Hematopoietic multipotent progenitor cell treated with erythropoietin and hydrocortisone succinate and interleukin-3 and kit ligand, for 4 days (in vitro differentiated cells): ENCODE measurements at places on chromosomes 3 and 15.

DNA sequence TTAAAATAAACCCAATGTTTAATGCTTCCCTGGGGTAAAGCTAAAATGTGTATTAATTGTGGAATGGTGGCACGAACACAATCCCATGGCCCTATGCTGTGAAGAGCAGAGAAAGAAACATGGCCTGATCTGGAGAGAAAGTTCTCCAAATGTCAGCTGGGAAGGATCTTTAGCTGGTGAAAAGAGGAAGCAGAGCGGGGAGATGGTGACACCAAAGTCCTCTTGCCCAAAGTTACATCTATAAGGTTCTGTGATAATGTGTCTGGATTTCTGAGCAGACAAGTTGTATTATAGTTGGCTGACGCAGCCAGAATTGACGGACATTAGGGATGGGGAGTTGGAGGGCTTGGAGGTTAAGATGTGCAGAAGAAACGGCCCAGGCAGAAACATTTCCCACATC is 196.2 kb downstream of the CHST2 start:
- DNase-seq, result peak; percentile 45

DNA sequence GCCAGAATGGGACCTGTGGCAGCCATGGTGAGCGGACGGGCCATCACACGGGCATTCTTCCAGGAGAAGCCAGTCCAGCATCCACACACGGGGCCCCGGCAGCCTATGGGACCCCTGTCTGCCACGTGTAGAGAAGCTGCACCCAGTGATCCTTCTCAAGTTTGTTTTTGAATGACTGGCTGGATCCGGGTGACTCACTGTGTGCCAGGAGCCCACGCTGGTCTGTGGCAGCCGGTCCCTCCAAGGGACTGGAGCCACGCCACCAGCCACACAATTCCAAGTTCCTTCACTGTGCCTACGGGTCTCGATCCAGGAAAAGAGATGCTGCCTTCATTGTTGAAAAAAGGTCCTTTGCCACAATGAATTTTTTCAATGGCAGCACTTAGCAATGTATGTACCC is 58.1 kb downstream of the ATP10A start:
- DNase-seq, result no peak

- DNase-seq, result no peak
Measured at GRCh38 chr3:54986294-54986693, 58.4 kb upstream of the LRTM1 start.

DNA sequence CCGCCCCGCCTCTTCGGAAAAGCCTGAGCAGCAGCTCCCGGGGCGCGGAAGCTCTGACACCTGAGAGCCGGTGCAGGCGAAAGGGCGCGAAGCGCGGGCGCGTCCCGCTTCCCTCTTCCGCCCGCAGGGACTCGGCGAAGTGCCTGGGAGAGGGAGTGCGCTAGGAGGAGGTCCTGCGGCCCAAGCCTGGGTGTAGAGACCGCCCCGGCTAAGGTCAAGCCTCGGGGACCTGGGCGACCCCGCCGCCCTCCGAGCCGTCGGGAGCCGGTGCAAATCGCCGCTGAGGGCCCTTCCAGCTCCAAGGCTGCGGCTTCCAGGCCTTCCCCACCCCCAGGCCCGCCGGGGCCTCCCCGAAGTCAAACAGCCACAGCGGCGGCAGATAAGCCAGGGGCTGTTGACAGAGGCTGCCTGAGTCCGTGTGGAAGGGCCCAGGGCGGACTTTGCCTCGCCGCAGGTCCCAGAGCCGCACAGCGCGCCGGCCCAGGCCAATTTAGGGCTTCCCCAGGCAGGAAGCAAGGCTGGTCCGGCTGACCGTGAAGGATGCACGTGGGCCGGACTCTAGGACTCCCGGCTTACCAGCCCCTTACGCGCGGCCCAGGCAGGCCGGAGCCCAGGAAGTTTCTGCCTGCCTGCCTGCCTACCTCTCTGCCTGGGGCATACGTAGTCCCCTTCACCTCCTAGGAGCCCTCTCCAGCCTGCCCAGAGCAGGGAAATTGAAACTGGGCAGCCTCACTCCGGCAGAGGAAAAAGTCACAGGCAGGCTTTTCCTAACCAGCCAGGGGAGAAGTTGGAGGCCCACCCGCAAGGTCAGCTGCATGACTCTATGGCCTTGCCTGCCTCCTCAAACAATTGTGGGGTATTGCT is 2.3 kb downstream of the ITPKA start:
- peak; percentile 58 for DNase-seq

DNA sequence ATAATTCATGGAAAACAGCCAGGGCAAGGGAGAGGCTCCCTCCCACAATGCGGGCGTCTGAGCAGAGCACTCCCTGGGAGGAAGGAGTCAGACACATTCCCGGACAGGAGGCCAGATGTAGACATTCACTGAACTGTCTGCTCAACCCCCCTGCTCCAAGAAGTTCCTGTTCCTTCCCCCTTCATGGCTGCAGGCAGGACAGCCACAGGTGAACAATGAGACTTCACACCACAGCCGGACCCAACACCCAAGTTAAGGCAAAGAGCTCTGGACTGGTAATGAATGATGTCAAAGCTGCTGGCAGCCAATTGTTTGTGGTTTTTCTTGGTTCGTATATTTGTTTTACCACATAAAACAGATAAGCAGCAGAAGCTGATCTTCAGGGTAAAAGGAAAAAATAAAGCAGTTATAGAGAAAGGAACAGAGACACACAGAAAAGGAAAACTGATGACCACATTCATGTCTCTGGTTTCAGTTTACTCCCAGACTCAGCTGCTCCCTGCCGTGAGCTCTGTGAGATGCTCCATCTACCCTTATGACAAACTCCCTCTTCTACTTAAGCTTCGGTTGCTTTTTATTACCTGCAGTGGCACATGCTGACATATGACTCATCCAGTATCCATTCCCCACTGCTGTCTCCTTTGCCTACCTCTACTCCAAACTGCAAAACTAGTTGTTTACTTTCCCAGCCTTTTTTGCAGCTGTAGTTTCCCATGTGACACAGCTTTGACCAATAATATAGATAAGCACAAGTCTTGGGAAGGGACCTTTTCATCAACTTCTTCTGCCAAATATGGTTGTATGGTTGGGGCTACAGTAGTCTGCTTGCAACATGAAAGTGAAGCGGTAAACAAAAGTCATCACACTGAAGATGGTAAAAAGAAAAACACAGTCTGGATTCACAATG is 33.1 kb downstream of the DZIP1L start:
- peak; percentile 74 for DNase-seq
